ENCODE measurements at places on chromosomes 5 and 9. TPM values are rescaled to one million over a fixed set of nuclear protein-coding genes. Genes with fewer than 3 reads are reported as not detected.

- DNase-seq = peak; percentile 72
Observed at GRCh38 chr5:429453-430188, 13.4 kb upstream of the EXOC3 start.

The NME5 gene
- 0.44 TPM for total RNA-seq

DNA sequence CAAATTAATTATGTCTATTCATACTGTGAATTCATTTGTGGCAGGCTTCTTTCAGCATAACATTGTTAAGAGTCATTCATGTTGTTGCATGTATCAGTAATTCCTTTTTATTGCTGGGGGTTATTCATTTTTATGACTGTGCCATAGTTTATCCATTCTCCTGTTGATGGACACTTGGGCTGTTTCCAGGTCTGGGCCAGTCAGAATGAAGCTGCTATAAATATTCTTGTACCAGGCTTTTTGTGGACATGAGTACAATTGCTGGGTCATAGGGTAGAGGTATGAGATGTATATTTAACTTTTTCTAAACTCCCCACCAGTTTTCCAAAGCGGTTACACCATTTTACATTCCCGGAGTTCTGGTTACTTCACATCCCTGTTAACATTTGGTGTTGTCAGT lies 13.6 kb downstream of the PRPF4 start:
- no peak for DNase-seq

GRCh38 chr9:34675869-34676268 lies 13.4 kb upstream of the CCL27 start:
- DNase-seq = no peak

- no peak for DNase-seq
Observed at GRCh38 chr5:10592601-10593000, 28.7 kb downstream of the ANKRD33B start.

The TGFBI gene
- total RNA-seq = 3.2 TPM

GRCh38 chr5:8471581-8471980 lies 602.6 kb downstream of the MTRR start:
- no peak for DNase-seq

Measured in H7 (cell line).